ENCODE measurements at places on chromosomes 7 and 10.

- DNase-seq, result no peak
Observed at GRCh38 chr7:73918926-73919693, 58.2 kb downstream of the TMEM270 start.

- DNase-seq, result no peak
Observed at GRCh38 chr7:129332254-129333035, 101.8 kb upstream of the STRIP2 start.

- DNase-seq, result no peak
Observed at GRCh38 chr10:123782549-123782948, 109.1 kb downstream of the CPXM2 start.

GRCh38 chr10:44293306-44293778 is 91.6 kb downstream of the CXCL12 start:
- no peak for DNase-seq

- DNase-seq, result no peak
Observed at GRCh38 chr10:129365767-129366402, 101.2 kb upstream of the MGMT start.

- DNase-seq, result no peak
Observed at GRCh38 chr7:47638679-47639315, 56.9 kb upstream of the TNS3 start.

DNA sequence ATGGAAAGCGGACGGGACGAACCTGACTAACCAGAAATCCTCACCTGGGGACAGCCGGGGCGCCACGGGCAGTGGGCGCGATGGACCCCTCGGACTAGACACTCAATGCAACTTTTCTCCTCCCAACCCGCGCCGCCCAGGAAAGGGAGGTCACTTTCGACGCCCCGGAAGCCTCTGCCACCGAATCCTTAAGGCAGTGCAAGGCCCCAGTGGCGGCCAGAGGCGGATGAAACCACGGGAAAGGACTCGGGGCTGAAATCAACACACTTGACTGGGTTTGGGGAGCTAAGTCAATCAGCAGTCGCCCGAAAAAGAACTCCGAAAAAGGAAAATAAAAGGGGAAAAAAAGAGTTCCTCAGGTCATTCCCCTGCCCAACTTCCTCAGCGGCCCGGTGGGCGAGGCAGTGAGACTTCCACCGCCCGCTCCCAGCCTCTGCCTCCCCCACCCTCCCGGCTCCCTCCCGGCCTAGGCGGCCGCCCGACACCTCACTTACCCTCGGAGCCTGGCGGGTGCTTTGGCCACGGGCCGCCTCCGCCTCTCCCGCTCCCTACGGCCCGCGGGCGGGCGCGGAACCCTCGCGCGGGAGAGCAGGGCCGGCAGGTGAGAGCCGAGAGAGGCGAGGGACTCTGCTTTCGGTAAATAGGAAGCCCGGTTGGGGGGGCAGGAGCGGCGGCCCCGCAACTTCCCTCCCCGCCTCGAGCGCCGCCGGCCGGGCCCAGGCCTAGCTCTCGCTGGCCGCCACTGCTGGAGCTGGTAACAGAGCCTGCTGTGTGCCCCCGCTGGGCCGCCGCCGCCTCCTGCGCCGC is 518 bp downstream of the WAPL start:
- no peak for DNase-seq

DNA sequence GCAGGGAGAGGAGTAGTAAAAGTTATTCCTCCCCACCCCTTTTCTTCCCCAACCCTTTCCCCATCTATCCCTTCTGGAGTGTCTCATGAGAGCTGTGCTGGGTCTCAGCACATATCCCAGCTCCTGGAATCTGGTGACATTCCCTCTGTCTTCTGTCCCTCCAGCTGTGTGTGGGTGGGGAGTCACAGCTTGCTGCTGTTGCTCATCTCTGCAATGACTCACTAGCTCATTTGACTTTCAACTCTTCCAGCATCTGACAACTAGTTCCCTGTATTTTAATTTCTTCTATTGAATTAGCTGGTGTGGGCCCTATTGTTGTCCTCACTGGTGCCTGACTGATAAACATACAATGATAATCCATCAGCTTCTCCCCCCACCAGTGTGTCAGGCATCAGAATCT is 198.9 kb upstream of the AUTS2 start:
- DNase-seq, result no peak

DNA sequence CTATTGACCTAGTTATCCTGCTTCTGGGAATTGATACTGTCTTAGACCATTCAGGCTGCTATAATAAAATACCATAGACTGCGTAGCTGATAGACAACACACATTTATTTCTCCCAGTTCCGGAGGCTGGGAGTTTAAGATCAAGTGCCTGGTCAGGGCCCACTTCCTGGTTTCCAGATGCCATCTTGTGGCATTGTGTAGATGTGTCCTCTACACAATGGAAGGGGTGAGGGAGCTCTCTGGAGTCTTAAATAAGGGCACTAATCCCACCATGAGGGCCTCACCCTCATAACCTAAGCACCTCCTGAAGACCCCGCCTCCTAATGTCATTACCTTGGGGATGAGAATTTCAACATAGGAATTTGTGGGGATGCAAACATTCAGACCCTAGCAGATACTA is 62.4 kb downstream of the SLC35B4 start:
- no peak for DNase-seq

GRCh38 chr10:24219963-24220362 is 11.0 kb downstream of the KIAA1217 start:
- DNase-seq, result no peak

DNA sequence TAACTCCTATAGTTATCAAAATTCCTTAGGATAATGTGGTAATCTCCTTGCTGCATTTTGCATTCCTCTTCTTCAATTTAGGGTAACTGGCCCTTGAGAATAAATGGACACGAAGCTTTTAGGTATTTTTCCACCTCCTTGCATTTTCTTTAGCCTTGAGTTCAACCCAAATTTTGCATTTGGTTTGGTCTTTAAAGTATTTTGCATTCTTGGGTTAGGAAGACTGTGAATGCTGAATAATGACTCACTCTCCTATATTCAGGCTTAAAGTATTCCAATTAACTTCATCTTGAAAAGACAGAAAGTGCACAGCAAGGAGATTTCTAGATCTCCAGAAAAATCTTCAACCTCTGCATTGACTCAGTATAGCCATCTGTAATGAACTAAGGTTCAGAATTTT is 47.3 kb downstream of the TFPI2 start:
- DNase-seq, result no peak

DNA sequence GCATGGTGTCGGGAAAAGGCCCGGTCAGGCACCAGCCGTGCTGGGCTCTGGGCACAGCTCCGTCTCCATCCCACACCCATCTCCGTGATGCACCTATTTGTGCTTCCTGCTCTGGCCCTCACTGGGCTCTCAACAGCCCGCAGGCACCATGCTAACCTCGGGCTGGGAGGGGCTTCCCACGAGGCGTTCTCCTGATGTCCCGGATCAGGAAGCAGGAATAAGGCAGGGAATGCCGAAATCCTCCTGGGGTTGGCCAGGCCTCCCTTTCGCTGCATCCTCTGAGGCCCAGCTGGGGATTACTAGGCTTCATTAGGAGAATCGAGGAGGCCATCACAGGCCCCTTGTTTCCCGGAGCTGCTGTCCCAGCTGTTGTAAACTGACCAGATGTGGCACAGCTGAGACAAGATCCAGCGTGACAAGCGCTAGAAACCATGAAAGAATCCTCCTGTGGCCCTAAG is 72.0 kb downstream of the FAM53B start:
- DNase-seq, result no peak

- no peak for DNase-seq
Observed at GRCh38 chr10:18219146-18219545, 78.9 kb downstream of the CACNB2 start.

- no peak for DNase-seq
Observed at GRCh38 chr10:8978100-8978499, 923.6 kb downstream of the GATA3 start.

DNA sequence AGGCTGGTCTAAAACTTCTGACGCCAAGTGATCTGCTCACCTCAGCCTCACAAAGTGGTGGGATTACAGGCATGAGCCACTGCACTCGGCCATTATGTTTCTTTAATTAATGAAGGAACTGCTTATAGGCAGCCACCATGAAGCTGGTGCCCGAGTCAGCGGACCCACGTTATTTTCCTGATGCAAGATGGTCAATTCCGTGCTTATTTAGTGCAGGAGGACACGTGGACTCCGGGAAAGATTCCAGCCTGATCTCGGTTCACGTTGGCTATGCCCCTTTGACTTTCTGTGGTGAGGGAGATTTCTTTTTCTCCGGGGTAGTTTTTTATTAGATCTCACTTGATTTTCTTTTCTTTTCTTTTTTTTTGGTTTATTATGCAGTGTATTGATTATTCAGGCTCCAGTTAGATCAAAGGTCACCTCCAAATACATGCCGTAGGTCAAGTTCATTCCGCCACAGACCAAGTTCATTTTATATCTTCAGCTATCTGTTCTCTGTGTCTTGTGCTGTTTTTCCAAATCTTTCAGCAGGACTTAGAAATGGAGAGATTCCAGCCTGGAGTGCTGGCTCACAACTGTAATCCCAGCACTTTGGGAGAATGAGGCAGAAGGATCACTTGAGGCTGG is 8.3 kb downstream of the CAMK1D start:
- no peak for DNase-seq

- DNase-seq, result no peak
Observed at GRCh38 chr7:140479739-140480084, 407 bp upstream of the MKRN1 start.

- no peak for DNase-seq
Observed at GRCh38 chr10:17712053-17712452, 39.9 kb upstream of the TMEM236 start.

DNA sequence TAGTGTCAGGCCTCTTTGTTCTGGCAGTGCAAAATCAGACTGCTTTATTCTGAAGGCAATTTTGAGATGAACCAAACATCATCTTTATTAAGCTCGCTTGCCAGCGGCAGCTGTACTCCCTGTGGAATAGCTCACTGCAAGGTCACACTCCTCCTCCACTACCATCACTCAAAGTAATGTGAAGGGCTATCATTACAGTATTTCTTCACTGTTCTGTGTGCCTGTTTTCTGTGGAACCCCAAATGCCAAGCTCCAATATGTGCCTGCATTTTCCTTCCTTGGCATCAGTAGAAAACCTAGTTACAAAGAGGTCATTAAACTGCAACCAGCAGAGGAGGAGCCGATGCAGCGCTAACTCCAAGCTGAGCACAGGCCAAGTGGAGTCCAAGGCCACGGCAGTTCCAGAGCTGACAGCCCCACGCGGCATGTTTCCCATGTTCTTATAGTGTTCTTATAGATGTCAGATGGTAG is 21.4 kb downstream of the BCCIP start:
- no peak for DNase-seq

DNA sequence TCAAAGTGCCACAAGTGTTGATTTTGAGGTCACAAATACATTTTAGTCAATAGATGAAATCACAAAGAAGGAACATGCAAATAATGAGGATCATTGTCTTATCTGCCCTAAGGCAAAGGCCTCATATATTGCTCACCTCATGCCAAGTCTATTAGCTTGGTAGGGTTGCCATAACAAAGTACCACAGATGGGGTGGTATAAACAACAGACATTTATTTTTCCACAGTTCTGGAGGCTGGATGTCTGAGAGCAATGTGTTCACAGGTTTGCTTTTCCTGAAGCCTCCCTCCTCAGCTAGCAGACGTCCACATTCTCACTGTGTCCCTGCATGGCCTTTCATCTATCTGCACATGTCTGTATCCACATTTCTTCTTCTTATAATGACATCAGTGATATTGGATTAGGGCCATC is 59.6 kb downstream of the RELN start:
- DNase-seq, result no peak

GRCh38 chr7:29350351-29350750 is 155.8 kb downstream of the CHN2 start:
- peak; percentile 83 for DNase-seq

DNA sequence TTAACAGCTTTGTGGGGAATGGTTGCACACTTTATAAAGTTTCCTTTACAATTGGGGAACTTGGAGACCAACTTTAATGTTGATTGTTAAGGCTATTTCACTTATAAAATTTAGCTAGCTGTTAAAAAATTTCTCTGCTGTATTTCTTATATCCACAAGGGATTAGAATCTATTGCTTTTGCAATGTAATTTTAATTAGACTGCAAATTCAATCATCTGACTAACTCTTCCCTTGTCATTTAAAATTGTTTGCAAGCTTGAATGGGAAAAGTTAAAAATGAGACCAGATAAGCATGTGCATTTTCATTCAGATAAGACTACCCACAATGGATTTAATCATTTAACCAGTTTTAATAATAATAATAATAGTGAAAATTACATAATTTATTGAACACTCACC is 213.2 kb downstream of the BICC1 start:
- no peak for DNase-seq

GRCh38 chr7:130151591-130152492 is 53.4 kb downstream of the TMEM209 start:
- no peak for DNase-seq

DNA sequence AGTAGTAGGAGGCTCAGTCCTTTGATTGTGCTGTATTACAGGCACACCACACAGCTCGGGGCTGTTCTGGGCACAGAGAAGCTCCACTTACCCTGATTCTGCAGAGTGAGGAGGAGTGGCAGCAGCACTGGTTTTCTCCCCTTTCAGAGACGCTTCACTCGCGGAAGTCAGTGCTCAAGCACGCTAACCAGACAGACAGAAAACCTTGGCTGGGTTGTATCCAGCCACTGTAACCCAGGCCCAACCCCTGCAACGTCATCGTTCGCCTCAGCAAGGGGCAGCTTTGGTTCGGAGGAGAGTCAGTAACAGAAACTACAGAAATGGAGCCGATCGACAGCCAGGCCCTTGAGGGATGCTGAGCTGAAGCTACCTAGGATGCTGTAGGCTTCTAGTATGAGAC is 171.0 kb downstream of the SLC16A9 start:
- DNase-seq, result no peak

GRCh38 chr10:29734962-29735627 is 100.3 kb upstream of the SVIL start:
- DNase-seq, result no peak

GRCh38 chr10:128972036-128972405 is 495.0 kb upstream of the MGMT start:
- no peak for DNase-seq

DNA sequence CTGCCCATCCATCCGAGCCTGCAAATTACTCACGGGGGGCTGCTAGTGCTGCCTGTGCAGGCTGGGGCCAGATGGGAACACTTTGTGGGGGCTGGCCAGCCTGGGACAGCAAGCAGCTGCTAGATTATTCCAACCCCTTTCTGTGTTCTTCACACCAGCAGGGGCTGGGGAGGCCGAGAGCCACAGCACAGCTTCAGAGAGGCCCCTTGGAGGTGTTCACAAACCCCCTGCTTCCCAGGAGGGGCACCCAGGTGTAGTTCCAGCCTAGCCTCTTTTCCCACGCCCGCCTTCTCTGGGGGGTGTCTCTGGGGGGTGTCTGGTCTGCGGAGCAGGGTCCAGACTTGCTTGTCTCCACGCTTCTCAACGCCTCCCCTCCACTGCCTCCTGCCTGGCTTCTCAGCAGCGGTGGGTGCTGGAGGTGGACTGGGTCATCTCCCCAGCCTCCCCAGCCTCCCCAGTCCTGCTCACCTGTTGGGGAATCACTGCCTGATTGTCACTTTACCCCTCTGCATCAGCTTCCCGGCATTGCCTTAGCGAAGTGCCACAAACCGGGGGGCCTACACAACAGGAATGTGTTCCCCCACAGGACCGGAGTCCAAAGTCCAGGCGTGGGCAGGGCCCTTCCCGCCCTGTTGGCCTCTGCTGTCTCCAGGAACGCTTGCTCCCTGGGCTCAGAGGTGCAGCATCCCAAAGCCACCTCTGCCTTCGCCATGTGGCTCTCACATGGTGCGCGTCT is 74.0 kb upstream of the EN2 start:
- DNase-seq, result no peak

All from DMS79 (cell line).